ENCODE measurements at places on chromosomes 1 and 21. TPM values are rescaled to one million over a fixed set of nuclear protein-coding genes. Genes with fewer than 3 reads are reported as not detected.

The RAB3B gene
- total RNA-seq = 0.05 TPM

The PTP4A2 gene
- 390 TPM for total RNA-seq

The NPPB gene
- total RNA-seq = not detected

The RYR2 gene
- total RNA-seq = not detected

- no peak for DNase-seq
Observed at GRCh38 chr1:228079013-228079412, 3.5 kb upstream of the ARF1 start.

GRCh38 chr1:6686294-6686693 lies 15.3 kb downstream of the DNAJC11 start:
- no peak for DNase-seq

- DNase-seq = no peak
Observed at GRCh38 chr1:54883349-54884102, 3.5 kb downstream of the DHCR24 start.

DNA sequence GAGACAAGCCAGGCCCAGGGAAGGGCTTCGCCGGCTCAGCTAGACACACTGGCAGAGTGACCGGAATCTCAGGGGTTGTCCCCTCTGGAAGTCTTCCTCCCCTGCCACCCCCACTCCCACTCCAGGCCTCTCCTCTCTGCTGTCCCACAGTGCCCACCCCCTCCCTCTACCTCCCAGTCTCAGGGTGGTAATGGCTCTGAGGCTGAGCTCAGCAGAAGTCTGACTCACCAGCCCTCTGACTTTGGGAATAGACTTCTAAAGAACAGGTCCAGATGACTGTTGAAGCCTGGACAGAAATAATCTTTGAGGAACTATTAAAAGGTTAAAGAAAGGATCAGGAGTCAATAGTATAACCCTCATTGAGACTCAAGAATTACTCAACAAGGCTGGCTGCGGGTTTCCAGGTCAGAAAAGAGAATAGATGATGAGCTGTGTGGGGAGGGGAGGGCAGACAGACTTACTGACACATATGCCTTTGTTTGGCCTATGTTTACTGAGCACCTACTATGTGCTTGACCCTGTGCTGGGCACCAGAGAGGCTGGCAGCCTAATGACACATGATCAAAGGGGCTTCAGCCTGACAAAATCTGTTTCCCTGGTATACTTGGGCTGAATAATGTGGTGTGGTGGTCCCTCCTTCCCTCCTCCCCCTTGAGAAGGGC lies 8.2 kb downstream of the HCRTR1 start:
- no peak for DNase-seq

DNA sequence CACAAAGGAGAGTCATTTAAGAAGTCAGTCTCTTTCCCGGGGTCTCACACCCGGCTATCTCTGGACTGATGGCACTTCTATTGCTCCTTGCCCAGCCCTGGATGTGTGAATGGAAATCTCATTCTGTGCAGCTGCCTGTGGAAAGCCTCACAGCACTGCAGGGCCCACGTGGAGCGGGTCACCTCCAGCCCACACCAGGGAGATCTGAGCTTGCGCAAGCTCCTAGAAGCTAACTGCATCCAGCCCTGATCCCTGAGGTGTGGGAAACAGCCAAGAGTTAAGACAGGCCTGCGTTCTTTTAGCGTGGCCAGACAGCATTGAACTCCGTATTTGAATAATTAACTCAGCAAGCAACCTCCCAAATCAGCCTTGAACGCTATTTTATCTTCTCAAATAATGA lies 150.5 kb downstream of the LRIG2 start:
- no peak for DNase-seq

DNA sequence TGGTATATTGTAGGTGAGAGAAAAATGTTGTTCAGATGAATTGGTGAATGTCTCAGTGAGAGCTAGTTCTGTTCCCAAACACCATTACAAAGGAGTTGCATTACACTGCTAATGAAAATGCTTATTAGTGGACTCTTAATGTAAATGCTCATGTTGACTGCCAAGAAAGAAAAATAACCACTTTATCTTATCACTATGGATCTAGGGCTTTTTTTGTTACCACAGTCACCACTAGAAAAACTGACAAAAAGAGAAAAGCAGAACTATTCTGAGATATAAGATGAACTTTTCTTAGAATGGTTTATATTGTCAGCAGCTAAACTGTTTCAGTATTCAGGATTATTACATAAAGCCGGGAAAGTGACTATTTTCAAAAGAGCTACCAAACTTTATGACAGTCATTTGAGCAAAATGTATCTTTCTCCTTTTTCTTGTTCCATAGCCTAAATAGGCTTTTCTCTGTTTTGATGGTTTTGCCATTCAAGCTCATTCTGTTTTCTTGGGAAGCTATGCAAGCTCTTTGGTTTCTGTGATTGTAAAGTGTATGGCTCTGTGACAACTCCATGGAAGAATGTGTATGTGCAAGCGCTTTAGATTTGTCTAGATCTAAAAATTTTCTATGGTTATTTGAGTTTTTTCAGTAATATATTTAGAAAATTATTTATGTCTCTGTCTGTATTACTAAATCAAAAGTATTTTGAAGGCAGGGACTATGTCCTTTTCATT lies 64.2 kb upstream of the DPH5 start:
- no peak for DNase-seq

GRCh38 chr1:186689907-186690306 lies 9.7 kb upstream of the PTGS2 start:
- DNase-seq = no peak

- DNase-seq = no peak
Observed at GRCh38 chr1:76615253-76616035, 251.8 kb upstream of the ST6GALNAC5 start.

GRCh38 chr1:159953536-159954515 lies at the start of gene SLAMF9:
Gene SLAMF9, minus strand, starts transcription at chr1:159954237. Its CDS starts 100 bp downstream, at chr1:159954137.
- DNase-seq = no peak

GRCh38 chr1:167429612-167430011 lies 88.7 kb downstream of the CD247 start:
- DNase-seq = no peak

- no peak for DNase-seq
Observed at GRCh38 chr1:17630048-17630830, 90.7 kb downstream of the ARHGEF10L start.

DNA sequence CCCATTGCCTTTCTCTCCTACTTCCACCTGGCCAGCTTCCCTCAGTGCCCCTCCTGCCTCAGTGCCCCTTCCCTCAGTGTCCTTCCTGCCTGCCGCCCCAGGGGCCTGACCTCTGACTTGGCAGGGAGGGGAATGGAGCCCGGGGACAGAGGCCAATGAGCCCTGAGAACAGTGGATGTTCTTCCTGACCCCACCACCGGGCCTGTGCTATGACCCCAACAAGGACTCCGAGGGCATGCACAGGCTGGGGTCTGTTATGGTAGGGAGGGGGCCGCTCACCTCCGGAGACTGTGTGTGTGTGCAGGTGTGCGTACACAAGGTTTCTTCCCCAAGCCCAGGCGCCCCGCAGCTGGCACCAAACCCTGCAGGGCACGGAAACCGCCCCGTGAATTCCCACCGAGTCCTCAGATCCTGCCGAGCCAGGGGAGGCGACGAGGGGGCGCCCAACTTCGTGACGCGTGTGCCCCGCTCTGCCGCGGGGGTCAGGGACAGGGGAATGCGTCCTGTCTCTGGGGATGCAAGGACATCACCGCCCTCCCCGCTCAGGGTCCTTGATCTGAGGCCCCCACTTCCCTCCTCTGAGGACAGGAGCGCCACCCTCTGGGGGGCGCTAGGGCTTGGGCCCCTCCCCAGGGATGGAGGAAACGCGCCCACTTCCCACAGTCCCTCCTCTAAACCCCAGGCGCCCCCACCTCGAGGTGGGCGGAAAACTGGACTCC lies 766 bp downstream of the RAP1GAP start:
- DNase-seq = no peak

GRCh38 chr1:5745800-5746610 lies 246.2 kb downstream of the NPHP4 start:
- peak; percentile 26 for DNase-seq

Data from activated T-helper 1 cell treated with anti-CD3 and anti-CD28 coated beads, Interleukin-12 subunit alpha, Interleukin-12 subunit beta, Interleukin-2, Interleukin-4 antibody, amounts not matched to agents 30 ng/mL and 10 ng/mL and 1 ng/mL, durations not matched to agents 14 hours and 24 hours and 36 hours (primary cell).